ENCODE measurements at places on chromosomes 5 and 9.
A peak's percentile ranks its signal among the peaks of the same experiment; 100 is the strongest.

- no peak for DNase-seq
Measured at GRCh38 chr9:9904041-9904440, 708.8 kb downstream of the PTPRD start.

DNA sequence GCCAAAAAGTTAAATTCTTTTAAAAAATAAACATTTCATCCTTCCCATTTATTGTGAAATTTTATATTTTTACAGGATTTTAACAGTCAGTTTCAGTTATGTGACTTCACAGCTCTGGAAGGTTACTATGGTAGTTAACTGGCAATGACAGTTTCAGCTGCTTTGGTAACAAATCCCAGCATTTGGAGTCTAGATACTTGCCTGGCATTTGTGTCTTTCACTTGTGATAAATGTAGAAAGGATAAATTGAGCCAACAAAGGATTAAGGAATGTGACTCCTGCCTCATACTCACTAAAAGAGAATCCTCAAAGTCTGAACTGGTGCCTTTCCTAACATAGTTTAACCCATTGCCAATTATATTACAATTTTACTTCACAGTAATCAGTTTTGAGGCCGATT lies 315.5 kb downstream of the FER start:
- DNase-seq = no peak

GRCh38 chr9:107306308-107306707 lies 23.2 kb downstream of the RAD23B start:
- no peak for DNase-seq

- DNase-seq = no peak
Measured at GRCh38 chr9:6915635-6916034, 157.9 kb downstream of the KDM4C start.

- no peak for DNase-seq
Measured at GRCh38 chr5:80149161-80149609, 106.7 kb downstream of the SERINC5 start.

GRCh38 chr5:146042628-146043279 lies 62.6 kb downstream of the PLAC8L1 start:
- no peak for DNase-seq

GRCh38 chr5:154221371-154221896 lies 30.9 kb downstream of the GALNT10 start:
- DNase-seq = peak; percentile 57

DNA sequence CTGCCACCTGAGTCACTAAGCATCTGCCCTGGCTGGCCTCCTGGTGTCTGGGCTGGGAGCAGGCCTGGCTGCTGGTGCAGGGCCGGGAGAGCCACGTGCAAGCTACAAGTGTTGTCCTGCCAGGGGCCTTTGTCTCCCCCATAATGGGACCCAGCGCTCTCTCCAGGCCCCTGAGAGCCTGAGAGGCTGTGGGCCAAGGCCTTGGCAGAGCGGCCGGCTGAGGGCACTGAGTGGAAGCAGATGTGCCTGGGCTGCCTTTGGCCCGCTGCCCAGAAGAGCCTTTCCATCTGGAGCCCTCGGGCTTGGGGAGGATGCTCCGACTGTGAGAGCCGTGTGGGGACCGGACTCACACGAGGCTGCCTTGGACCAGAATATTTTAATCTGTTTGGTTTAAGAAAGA lies 185.5 kb downstream of the RGS3 start:
- no peak for DNase-seq

Measured in activated CD4-positive, alpha-beta T cell treated with anti-CD3 and anti-CD28 coated beads for 4 hours (primary cell).